ENCODE measurements at places on chromosomes 2 and 18.

DNA sequence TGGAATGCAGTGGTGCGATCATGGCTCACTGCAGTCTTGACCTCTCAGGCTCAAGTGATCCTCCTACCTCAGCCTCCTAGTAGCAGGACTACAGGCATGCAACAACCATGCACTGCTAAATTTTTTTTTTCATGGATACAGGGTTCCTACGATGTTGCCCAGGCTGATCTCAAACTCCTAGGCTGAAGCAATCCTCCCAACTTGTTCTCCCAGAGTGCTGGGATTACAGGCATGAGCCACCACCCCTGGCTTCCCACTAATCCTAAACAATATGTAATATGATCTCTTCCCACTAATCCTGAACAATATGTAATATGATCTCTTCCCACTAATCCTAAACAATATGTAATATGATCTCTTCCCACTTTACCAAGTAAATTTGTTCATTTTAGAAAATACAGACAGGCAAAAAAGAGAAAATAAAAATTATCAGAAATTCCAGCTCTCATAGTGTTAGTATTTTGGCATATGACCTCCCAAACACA is 33.7 kb upstream of the C18orf32 start:
- DNase-seq, result no peak

DNA sequence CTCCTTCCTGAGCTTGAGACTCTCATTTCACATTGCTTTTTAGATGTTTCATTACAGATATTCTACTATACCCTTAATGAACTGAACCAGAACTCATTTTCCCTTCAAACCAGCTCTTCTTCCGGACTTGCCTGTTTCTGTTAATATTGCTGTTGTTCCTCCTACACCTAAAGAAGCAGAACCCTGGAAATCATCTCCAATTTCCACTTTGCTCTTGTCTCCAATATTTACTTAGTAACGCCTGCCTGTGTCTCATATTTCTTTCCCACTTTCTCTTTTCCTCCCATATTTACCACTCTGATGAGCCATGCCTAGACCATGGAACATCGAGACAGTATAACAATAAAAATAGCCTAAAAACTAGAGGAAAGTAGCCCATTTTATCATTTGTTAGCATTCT is 17.9 kb upstream of the GMCL1 start:
- DNase-seq, result no peak

- peak; percentile 97 for DNase-seq
Measured at GRCh38 chr2:57759822-57760300, 286.7 kb upstream of the VRK2 start.

GRCh38 chr18:67961701-67962440 is 445.4 kb upstream of the DSEL start:
- no peak for DNase-seq

- no peak for DNase-seq
Measured at GRCh38 chr2:73938718-73939352, 12.2 kb downstream of the DGUOK start.

DNA sequence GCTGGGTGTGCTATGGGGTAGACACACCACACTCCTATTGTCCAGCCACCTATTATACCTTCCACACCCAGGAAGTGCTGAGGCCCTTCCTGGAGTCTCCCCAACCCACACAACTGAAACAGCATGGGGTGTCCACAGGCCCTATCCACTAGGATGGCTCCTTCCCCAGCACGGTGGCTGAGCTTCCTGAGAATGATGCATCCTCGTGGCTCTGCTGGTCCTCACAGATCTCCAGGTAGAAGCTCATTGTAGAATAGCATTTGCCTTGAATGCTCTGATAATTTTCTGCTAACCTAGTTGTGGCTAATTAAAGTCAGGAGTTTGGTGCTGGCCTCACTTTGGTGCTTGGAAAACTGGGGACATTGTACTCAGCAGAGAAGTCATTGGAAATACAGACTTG is 182.6 kb downstream of the ANKRD30B start:
- no peak for DNase-seq

- no peak for DNase-seq
Measured at GRCh38 chr2:178279142-178279541, 84.8 kb downstream of the OSBPL6 start.

GRCh38 chr2:120819720-120820210 is 84.1 kb downstream of the GLI2 start:
- no peak for DNase-seq

- no peak for DNase-seq
Measured at GRCh38 chr2:105935063-105935462, 190.4 kb downstream of the NCK2 start.

GRCh38 chr2:195458936-195459335 is 198.1 kb upstream of the SLC39A10 start:
- DNase-seq, result no peak

- DNase-seq, result no peak
Measured at GRCh38 chr2:143463719-143464118, 334.5 kb downstream of the ARHGAP15 start.

- DNase-seq, result no peak
Measured at GRCh38 chr2:85409845-85410583, at the start of gene CAPG. Gene CAPG, minus strand, starts transcription at chr2:85410366. Its CDS starts 8,221 bp downstream, at chr2:85402145.

Measured in NCI-H2081 (cell line).